Trophoblast cell (in vitro differentiated cells and primary cell): ENCODE measurements at places on chromosomes 4 and X.

GRCh38 chr4:2937986-2938385 is 25.2 kb downstream of the NOP14 start:
- H3K4me1 ChIP-seq = peaks cover 18% of the 10 kb centered on the region
- H3K27me3 ChIP-seq = no peaks in the 10 kb centered on the region
- DNase-seq = no peak
- no peak overlapping the region for H3K4me3 ChIP-seq

- no peaks in the 10 kb centered on the region for H3K4me1 ChIP-seq
- no peaks in the 10 kb centered on the region for H3K27me3 ChIP-seq
- H3K36me3 ChIP-seq = peaks cover 21% of the 10 kb centered on the region
Observed at GRCh38 chr4:57023104-57023503, 44.4 kb downstream of the POLR2B start.

GRCh38 chr4:8152865-8153257 is 5.8 kb downstream of the ABLIM2 start:
- no peaks in the 10 kb centered on the region for H3K36me3 ChIP-seq
- no peak for DNase-seq
- H3K4me1 ChIP-seq = no peaks in the 10 kb centered on the region
- H3K4me3 ChIP-seq = no peak overlapping the region

- H3K36me3 ChIP-seq = no peaks in the 10 kb centered on the region
- no peaks in the 10 kb centered on the region for H3K4me1 ChIP-seq
- H3K27ac ChIP-seq = no peak overlapping the region
- H3K27me3 ChIP-seq = no peaks in the 10 kb centered on the region
Observed at GRCh38 chr4:108774809-108775530, 12.1 kb upstream of the ETNPPL start.
